ENCODE measurements at places on chromosomes 7 and 10.
A peak's percentile ranks its signal among the peaks of the same experiment; 100 is the strongest.

- DNase-seq: no peak
Observed at GRCh38 chr7:28890137-28890536, 68.0 kb downstream of the TRIL start.

DNA sequence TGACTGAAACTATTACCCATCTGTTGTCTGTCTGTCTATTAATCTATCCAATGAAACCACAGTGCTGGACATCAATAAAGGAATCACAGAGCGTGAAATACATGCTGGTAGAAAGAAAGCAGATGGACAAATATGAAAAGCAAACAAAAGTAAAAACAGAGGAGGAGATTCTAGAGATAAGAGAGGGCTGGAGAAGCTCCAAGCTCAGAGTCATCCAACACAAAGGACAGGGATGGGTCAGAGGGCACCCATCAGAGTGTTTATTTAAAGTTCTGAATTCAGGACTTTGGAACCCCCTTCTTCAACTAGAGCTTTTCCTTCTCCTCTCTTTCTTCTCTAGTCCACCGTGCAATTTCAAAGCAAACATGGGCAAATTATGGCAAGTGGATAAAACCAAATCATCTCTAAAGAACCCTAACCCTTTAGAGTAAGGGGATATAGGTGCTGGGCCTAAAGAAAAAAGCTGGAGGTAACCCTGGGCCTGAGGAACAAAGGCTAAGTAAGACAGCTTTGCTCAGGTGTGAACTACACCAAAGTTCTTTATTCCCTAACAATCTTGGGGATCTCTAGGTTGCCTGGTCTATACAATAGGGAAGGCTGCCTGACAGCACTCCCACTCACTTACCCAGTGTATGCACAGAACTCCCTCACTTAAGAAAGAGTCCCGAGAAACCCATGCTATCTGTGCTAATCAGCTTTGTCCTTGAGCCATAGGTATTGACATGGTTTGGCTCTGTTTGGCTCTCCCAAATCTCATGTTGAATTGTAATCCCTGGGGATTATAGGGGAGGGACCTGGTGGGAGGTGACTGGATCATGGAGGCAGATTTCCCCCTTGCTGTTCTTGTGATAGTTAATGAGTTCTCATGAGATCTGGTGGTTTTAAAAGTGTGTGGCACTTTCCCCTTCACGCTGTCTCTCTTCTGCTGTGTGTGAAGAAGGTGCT is 97.0 kb downstream of the BAMBI start:
- DNase-seq: no peak

DNA sequence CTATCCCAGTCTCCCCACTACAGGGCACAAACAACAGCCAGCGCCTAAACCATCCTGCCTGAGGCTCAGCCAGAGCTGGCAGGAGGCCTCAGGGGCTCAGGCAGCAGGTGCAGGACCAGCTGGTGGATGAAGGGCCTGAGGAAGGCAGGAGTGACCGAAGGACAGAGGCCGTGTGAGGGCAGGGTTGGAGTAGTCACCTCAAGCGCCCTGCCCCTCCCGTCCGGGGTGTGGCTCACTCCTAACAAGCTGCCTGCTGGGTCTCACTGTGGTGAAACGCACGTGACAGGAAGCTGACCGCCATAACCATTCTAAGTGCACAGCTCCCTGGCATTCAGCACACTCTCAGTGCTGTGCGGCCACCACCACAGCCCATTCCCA is 281.1 kb downstream of the ELFN1 start:
- no peak for DNase-seq

DNA sequence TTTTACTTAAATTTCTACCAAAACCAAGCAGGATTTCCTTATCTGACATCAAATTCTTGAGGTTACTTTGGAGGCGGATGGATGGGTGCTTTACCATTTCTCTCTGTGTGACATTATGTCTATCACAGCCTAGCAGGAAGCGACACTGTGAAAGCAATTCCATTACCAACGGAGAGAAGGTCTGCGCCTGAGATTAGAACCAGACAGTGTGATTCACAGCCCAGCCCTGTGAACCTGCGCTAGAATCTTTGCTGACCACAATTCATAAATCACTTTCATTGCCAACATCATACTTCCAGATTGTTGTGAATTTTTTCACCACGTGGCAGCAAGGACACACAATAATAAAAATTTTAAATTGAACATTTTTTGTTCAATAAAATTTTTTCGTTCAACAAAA is 126.5 kb downstream of the CUBN start:
- peak; percentile 64 for DNase-seq

DNA sequence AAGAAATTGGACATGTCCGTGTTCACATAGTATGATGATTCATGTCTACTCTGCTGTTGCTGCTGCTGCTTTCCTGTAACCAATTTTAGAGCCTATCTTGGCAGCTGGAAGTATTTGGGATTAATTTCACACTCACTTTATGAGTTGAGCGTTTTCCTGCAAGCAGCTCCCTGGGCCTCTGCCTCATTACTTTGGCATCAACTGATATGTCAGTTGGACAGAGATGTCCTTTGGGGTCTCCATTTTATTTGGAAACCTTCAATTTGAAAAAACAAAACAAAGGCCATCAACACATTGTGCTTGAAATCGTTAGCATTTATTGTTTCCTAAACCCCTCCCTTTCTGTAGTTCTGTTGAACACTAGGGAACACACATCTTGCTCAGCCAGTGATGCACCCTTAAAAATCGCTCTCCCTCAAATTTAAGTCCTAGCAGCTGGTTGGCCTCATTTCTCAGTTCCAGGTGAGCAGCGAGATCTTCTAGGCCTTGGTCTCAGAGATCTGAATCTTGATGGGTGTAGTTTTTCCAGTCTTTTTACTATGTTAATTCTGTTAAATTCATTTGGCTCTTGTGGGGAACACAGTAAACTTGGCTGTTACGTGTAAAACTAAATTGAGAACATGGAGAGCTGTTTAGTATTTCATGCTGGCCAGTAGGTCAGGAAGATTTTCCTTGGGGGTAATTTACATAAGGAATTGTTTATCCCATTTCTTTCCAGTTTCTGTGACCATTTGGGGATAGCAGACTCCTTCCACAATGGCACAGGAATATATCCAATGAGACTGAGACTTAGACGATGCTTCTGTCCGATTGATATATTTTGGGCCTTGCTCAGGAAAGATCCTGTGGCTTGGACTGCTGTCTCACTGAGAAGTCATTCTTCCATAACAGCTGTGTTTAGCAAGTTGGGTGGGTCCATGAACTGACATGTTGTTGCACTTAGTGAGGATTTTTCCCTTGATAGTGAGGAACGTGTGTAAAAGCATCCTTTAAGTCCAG is 371.6 kb downstream of the BBS9 start:
- no peak for DNase-seq

- DNase-seq: no peak
Observed at GRCh38 chr7:90242369-90243168, 2.4 kb upstream of the CFAP69 start.

- no peak for DNase-seq
Observed at GRCh38 chr7:159105832-159106811, 38.5 kb downstream of the VIPR2 start.

DNA sequence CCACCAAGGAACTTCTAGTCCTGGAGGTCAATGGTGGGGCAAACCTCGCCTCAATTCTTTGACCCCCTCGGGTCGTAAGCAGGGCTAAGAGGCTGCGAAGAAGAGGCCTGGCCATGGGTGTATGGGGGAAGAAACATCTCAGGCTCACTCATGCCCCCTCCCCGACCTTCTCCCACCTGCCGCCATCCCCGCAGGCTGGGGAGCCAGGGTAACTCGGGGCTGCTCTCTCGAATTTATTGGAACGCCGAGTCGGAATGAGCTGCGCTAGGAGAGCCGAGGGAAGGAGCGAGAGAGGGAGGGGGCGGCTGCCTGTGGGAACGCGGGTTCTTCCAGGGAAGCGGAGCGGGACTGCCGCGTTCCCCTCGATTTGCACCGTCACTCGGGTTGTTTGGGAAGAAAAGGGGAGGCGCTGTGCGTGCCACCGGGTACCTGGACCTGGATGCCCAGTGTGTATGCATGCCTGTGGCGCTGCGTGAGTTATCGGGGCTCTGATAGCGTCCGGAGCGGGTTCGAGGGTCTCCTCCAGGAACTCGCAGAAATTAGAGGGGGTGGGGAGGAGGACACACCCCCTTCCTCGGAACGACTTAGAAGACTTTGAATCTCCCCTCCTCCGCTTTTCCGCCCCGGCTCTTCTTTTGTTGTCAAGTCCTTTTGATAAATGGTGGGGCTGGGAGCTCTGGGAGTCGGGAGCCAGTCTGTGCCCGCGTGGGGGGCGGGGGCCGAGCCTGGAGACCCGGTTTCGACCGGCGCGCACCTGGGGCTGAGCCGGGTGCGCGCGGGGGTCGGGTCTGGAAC is 1.8 kb upstream of the ZNF503 start:
- no peak for DNase-seq

DNA sequence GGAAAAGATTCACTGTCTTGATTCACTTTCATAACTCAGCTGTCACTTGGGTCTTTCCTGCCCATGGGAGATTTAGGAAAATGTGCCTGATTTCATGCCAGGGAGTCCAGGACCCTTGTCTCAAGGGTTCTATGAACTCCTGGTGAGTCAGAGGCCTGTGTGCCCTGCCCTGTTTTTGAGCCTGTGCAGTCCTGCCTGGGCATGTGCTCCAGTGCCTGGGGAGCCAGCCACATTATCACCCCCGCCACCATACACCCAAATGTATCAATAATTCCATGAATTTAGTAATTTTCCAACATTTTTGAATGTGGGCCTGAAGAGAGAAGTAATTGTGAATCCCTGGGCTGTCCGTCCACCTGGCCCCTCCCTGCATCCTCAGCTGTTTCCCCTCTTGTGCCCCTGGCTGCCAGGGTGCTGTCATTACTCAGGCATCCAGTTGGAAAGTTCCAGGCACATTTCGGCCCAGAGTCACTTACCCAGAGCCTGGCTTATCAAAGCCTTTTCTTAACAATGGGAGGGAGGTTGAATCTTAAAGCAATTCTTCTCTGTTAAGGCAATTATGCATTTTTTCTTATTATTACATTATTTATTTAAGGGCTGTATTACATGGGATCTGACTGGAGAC is 287.8 kb upstream of the CDC14C start:
- DNase-seq: no peak

- DNase-seq: no peak
Observed at GRCh38 chr7:96136600-96137239, 185.2 kb downstream of the SLC25A13 start.

DNA sequence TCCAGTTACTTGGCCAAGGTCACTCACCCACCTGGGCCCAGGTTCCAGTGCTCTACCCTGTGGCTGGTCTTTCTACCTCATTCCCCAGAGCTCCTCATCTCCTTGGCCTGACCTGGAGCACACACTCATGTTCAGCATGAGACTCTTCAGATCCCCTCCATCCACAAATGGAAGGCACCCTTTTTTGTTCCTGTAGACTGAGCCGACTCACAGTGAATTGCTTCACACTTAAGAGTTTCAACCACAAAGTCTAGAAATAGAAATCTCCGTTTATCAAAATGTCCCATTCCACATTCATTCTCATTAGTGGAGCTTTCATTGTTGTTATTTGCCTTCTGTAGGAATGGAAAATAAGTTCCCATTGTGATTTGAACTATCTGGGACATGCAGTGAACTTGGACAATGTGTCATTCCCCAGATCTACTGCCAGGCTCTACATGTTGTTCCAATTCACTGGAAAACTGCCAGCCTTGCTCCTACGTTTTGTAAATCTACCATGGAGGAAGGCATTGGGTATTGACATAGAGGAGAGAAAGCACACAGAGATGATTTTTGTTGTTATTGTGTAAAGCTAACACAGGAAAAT is 125.3 kb upstream of the CELF2 start:
- no peak for DNase-seq

GRCh38 chr7:135206941-135207391 is 4.4 kb downstream of the WDR91 start:
- DNase-seq: no peak

DNA sequence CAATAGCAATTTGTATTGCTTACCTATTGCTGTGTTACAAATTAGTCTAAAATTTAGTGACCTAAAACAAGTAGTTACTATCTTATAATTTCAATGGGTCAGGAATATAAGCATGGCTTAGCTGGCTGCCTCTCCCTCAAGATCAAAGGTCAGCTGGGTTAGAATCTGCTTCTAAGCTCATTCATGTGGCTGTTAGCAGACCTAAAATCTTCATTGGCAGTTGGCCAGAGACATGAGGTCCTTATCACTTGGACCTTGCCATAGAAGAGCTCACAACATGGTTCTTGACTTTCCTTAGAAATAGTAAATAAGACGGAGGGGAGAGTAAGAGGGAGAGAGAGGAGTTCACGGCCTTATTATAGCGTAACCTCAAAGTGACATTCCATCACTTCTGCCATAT is 468.0 kb downstream of the HTR7 start:
- DNase-seq: no peak

DNA sequence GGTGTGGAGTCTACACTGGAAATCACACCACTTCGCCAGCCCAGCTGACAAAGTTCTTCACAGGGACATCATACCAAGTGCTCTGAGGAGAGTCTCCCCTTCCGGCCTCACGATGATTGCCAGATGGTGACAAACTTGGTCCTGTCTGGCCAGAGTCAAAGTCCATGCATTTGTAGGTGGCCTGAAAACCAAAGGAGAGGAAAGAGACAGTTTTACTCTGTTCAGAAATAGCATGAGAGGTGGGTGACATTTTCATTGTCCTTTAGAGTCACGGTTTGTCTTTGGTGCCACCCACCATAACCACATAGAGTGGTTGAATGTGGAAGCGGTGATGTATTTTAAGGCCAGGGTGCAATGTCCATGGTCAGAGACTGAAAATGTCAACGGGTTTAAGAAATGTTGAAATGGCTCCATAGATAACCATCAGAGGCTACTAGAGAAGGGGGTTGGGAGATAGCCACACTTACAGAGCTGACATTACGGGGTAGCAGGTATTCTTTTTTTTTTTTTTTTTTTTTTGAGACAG is 33.0 kb downstream of the BTBD16 start:
- DNase-seq: no peak

DNA sequence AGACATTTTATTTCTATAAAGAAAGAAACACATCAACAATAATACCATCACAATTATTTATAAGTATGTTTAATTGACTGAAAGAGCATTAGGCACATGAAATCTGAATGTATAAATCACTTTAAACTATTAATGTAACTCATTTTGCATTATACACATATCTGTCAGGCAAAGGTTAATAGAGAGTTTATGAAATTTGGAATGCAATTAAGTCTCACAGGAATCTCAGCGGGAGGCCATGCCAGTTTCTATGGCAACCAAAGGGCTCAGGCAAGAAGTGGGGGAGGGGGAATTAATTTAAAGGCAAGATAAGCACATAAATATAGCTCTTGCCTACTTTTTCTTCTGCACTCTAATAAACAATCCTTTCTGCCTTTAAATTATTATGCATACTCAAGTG is 152.6 kb downstream of the SLC16A9 start:
- no peak for DNase-seq

GRCh38 chr10:33326933-33327332 is 7.5 kb downstream of the NRP1 start:
- DNase-seq: no peak

- DNase-seq: no peak
Observed at GRCh38 chr7:45103958-45104843, 7.3 kb downstream of the TBRG4 start.

All from activated CD4-positive, alpha-beta T cell treated with anti-CD3 and anti-CD28 coated beads, Interleukin-2, amount 50 U/mL, for 1 hour (primary cell).